ENCODE measurements at places on chromosomes 3 and 15.
A peak's percentile ranks its signal among the peaks of the same experiment; 100 is the strongest.

GRCh38 chr15:80019168-80019745, 40.2 kb upstream of the ZFAND6 start:
- DNase-seq, result no peak

- no peak for DNase-seq
These were observed 481.9 kb upstream of the CNTN4 start for GRCh38 chr3:1616744-1617143.

DNA sequence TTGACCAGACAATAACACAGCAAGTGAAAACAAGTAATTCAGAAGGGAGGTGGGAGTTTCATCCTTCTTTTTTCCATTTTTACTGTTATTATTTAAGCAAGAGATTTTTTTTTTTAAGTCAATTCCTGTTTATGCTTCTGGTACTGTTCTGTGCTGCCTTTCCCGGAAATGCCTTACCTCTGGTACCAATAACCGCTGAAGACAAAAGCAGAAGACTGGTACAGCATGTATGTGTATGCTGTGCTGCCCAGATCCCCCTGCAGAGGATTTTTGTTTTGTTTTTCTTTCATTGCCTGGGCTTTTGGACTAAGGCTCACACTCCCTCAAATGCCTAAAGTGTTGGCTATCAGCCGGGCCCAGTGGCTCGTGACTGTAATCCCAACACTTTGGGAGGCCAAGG, 21.3 kb upstream of the SRGAP3 start:
- no peak for DNase-seq

DNA sequence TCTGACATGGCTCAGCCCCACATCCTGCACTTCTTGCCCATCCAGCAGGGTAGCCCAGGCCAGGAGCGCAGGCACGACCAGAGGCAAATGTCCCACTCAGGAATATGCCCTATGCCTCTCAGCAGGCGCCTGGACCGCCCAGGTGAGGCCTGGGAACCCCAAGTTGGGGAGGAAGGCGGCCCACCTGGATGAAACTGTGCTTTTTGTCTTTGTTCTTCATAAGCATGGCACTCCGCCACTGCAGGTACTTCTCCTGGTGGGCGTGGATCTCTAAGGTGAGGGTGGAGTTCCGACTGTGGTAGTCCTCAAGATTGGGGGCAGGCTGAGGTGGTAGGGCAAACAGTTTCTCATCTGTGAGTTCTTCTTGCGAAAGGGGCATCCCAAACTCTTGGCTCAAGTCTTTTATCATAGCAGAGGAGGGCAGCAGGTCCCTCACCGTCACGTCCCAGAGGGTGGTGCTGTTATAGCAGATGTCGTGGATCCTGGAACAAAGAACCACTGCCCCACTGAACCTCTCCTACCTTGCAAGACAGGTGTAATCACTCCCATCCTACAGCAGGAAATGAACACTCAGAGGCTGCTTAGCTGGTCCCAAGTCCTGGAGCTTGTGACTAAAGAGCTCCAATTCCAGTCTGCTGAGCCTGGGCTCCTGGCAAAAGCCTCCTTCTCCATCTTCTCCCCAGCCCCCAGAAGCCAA, 53.2 kb downstream of the ACAD9 start:
- no peak for DNase-seq

GRCh38 chr15:40691737-40692136, 3.2 kb upstream of the RAD51 start:
- DNase-seq, result no peak

GRCh38 chr3:154933581-154933980, 146.5 kb upstream of the MME start:
- no peak for DNase-seq

GRCh38 chr15:88835646-88836045, 32.4 kb downstream of the ACAN start:
- no peak for DNase-seq

GRCh38 chr15:75693501-75694240, 19.0 kb downstream of the CSPG4 start:
- DNase-seq, result no peak

DNA sequence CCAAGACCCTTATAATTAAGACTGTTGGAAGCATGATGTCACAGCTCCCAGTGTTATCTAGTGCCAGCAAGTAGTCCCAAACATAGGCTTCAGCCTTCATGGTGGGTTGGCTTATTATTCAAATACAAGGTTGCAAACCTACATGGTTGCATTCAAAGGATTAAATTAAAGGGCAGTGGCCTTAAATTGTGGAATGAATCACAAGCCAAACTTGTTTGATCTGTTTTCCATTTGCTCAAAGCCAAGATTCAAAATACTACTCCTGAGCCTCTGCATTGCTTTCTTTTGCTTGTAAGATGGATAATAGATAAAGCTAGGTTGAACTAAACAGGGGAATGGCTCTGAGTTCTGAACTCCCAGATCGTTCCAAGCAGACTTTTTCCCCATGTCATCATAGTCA, 52.4 kb upstream of the GNB4 start:
- DNase-seq, result no peak

DNA sequence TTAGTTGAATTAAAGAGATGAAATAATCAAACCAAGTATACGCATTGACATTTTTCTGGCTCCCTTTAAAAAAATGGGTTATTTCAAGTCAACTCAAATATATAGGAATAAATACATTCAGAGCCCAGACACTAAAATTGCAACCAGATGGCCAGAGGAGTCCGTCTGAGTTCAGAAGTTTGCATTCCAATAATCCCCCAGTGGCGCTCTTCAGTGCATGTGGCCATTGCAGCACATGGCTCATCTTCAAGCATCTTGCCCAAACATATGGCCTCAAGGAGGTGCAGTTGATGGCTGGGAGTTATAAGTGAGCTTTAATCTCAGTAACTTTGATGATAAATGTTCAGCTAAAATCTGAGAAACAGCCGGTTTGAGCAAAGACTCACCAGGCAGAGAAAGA, 295.8 kb upstream of the LRRN1 start:
- DNase-seq, result no peak

DNA sequence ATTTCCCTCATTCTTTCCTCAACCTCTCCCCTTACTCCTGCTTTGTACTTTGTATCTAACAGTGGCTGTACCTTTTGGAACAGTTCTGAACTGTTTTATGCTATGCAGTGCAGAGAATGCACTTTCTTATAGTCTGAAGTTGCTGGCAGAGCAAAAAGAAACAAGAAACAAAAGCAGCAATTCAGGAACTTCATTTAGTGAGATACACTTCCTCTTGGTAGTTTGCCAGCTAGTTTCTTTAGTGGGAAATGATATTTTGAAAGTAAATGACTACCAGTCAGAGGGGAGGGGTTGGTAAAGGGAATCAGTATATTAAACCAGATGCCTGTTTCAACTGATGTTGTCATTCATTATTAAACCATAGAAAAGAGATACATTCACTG, 55.0 kb upstream of the CHD2 start:
- DNase-seq, result no peak

GRCh38 chr15:69132430-69132829, 28.0 kb upstream of the GLCE start:
- no peak for DNase-seq

DNA sequence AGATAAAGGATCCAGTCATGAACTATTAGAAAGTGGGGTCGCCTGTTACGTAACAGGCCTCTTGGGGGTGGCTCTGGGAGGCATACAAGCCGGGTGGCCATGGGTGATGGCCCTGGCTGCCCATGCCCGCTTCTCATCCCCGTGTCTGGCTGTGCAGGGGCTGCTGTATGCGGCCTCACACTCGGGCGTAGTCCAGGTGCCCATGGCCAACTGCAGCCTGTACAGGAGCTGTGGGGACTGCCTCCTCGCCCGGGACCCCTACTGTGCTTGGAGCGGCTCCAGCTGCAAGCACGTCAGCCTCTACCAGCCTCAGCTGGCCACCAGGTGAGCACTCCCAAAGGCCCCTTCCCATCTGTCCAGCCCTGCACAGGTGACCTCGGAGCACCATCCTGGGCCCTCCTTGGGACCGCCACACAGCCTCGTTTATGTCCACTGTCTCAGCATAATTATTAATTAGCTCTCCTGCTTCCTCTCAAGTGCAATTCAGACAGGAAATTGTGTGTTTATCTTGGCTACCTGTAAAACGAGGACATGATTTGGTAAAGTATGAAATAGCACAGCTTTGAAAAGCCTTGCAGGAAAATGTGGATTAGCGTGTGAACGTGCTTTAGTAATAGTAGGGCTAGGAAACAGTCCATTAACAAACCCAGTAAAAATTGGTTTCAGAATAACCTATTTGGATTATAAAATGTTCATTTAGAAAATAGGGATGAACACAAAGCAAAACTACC, 8.1 kb downstream of the CIB1 start:
- DNase-seq, result no peak

- DNase-seq, result no peak
These were observed 432.2 kb downstream of the UNC13C start for GRCh38 chr15:54410481-54410880.

DNA sequence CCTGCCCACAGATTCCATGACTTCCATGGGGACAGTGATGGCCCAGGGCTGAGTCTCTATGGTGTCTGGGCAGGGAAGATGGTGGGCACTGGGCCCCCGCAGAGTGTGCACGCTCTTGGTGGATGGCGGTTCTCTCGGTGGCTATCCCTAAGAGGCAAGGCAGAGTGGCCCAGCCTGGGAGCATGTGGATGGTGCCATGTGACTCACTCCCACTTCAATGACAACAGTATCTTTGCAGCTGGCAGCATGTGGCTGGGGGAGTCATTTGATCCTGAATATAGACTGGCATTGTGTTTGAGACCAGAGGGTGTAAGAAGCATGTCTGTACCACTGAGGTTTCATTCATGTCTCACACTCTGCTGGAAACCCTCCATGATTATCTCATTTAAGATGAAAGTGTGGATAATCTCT, 101.2 kb downstream of the CORO2B start:
- no peak for DNase-seq

DNA sequence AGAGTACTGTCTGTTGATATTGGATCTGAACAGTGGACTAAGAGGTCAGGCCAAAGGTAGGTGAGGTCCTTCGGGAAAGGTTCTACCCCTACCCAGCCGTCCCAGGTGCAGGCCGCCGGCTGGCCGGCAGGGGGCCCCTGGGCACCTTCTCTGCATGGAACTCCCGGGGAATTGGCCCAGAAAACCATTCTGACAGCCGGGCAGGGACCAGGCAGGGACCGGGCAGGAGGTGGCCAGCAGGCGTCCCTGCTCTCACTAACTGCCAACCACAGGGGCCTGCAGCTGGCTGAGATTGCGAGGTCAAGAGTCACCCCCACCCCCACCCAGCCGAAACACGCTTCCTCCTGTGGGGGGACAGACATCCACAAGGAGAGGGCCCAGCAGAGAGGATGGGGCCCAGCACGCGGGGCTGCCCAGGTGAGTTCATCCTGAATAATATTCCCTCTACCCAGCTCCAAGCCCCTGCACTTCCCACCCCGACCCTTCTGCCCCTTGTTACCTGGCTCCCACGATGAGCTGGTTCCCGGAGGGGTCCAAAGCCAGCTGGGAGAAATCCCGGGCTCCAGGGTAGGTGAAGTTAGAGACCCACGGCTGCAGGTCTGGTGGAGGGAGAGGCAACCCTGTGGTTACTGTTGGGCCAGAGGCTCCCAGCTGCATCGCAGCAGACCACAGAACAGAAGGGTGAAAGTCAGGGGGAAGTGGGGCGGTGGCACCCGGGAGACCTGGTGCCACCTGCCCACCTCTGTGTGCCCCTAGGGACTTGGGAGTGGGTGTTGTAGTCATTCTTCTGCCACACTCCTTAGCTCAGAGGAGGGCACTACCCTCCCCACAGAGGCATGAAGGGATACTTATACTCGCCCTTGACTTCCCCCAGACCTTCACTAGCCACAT, 84.4 kb downstream of the SEMA5B start:
- DNase-seq, result peak; percentile 4

GRCh38 chr3:143991713-143992112, 20.1 kb downstream of the DIPK2A start:
- DNase-seq, result no peak

DNA sequence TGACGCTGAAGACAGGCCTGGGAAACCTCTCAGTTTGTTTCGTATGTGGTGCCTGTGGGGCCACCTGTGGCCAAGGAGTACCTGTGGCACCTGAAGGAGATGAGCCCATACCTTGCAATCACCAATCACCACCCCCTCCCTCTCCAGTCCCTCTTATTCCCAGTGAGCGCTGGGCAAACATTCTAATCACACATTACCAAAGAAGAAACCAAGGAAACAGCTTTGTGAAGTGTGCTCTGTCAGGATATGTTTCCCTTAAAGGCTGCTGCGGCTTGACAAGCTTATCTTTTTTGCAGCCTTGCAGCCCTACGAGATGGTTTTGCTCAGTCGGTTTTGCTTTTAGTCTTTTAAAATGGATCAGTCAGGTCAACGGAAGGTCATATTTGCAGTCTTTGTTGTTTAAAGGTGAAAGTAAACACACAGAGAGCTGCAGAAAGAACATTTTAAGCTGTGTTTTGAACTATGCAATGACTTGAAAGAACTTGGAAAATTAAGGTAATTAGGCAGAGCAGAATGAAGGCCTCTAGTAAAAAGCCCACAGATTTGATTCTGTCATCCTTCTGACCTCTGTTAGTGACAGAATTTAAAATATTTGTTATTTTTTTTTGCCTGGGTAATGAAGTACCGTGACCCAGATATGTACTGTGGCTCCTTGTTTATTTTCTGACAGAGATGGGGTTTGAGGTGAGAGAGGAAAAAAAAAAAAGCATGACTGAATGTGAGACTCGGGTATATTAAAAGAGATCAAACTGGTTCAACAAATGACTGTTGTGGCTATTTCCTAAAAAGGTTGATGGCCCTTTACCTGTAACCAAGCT, 461.4 kb downstream of the NSUN3 start:
- no peak for DNase-seq

DNA sequence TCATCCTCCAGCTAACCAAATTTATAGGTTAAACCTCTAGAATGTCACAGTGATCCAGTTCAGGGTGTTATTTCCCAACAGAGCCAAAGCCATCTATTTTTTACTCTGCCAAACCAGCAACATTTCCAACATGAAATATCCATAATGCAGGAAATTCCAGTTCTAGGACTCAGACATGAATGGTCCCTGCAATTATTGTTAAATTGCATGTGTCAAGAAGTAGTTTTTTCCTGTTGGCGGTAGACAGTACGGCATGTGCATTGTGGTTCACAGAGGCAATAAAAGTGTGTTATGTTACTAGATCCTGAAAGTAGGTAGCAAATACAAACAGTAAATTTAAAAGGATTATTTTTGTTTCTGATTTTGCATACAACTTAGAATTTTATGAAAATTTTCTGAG, 215.7 kb upstream of the THBS1 start:
- no peak for DNase-seq

- DNase-seq, result no peak
These were observed 126.1 kb downstream of the PLD1 start for GRCh38 chr3:171684221-171684620.
